Activated naive CD4-positive, alpha-beta T cell (primary cell): ENCODE measurements at places on chromosomes 2 and 18.

- no peak for DNase-seq
Measured at GRCh38 chr2:222672068-222672401, 577 bp downstream of the MOGAT1 start.

DNA sequence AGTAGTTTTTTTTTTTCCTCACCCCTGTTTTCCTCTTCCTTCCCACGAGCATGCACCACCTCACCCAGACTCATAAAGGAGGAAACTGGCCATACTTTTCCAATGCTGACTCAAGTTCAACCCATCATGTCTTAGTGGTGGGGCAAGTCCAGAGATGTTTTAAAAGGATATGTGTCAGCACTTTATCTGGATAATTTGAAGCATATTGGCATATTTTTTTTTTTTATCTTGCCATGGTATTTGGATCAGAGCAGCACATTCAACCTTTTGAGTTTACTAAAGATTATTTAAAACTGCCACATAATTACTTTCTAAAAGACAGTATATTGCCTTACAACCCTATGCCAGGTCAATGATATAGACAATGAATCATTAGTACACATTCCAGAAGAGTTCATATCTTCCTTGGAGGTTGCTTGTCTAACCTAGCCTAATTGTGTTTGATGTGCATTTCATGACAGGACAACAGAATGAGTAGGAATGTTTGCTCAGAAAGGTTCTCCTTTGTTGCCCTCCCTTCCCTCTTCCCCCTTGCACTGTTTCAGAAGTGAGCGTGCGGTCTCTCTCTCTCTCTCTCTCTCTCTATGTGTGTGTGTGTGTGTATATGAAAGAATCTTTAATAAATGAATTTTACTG, 950.7 kb upstream of the FAM98A start:
- no peak for DNase-seq

DNA sequence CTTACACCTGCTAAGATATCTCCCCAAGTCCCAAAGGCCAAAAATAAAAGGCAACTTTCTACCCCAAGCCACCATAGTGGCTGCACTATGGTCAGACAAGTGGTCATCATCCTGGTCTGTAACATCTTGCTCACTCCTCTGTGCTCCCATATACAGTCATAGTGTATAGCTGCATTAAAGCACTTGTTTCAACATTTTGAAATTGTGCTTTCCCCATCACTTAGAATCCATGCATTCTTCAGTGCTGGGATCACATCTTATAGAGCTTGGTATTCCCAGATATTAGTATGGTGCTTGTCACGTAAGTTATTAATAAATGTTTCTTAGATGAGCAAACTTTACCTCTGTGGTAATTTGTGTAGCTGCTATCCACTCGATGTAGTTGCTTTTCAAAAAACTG, 40.4 kb upstream of the CDC42EP3 start:
- DNase-seq = no peak

DNA sequence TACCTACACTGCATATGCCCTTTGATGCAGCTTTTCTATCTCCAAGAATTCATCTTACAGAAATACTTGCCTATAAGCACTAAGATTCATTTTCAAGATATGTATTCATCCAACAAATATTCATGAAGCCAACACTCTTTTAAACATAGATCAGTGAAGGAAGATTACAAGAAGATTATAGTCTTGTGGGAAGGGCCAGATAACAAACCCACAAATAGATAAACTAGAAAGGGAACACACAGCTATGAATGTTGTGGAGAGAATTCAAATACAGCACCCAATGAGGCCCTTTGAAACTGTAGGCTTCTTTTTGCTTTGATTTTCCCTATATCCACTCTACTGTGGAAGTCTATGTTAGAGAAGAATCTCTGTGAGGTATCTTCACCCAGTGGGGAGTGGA, 186.7 kb upstream of the RBMS1 start:
- no peak for DNase-seq

GRCh38 chr18:25005541-25006403, 346.2 kb downstream of the ZNF521 start:
- DNase-seq = no peak

DNA sequence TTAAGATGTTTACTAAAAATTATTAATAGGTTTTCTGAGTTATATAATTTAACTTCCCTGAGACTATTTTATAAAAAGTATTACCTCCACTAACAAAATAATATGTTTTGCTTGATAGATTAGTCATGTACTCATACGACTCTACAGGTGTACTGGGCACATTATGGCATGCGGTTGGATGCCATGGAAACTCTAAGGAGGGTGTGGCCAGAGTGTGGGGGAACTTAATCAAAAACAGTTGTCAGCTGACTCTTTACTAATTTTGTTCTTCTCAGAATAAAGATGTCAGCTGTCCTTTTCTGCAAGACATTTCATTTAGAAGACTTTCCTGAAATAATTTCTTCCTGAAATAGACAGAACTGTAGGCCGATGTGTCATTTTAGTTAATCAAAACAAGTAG, 228.3 kb upstream of the SIX3 start:
- DNase-seq = no peak

- no peak for DNase-seq
Measured at GRCh38 chr2:57943315-57943714, 103.3 kb upstream of the VRK2 start.

- no peak for DNase-seq
Measured at GRCh38 chr18:37438417-37439180, 127.0 kb downstream of the CELF4 start.

- DNase-seq = no peak
Measured at GRCh38 chr2:60100034-60100433, 453.4 kb downstream of the BCL11A start.

- no peak for DNase-seq
Measured at GRCh38 chr2:136055929-136056688, 61.8 kb downstream of the CXCR4 start.

DNA sequence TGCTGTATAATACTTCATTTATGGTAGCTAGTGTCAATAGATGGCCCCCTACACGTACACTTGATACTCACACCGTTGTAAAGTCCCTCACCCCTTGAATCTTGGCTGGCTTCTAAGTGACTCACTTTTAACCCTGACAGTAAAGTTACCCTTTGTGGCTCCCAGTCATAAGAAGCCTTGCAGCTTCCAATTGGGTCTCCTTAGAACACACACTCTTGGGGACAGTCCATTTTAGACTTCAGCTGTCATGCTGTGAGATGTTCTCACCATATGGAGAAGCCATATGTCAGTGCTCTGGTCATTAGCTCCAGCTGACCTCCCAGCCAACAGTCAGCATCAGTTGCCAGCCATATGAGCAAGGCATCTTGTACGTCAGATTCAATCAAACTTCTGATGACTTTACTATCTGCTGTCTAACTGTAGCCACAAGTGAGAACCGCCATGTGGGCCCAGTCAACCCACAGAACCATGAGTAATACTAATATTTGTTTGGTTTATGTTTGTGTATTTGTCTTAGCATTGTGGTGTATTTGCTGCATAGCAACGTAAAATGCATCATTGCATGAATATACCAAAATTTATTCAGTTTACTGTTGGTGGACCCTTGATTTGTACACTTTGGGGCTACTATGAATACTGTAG, 68.3 kb downstream of the PTPN4 start:
- DNase-seq = no peak

- no peak for DNase-seq
Measured at GRCh38 chr2:190678444-190679162, 29.7 kb downstream of the NAB1 start.

GRCh38 chr2:181070836-181071200, 90.4 kb downstream of the UBE2E3 start:
- no peak for DNase-seq

DNA sequence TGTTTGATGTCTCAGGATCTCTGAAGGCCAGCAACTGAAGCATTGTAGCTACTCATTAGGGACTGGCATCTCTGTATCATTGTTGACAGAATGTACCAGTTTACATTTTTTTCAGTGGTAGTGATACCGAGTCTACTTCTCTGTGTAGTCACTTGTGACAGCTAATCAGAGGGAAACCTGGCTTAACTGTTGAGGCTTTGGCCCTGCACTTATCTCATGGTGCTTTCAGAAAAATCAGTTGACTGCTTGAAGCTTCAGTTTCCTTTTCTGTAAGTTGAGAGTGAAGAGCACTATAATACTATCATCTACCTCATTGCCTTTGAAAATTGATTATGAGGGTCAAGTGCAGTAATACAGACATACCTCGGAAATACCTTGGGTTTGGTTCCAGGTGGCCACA, 90.0 kb downstream of the COMMD1 start:
- DNase-seq = no peak

DNA sequence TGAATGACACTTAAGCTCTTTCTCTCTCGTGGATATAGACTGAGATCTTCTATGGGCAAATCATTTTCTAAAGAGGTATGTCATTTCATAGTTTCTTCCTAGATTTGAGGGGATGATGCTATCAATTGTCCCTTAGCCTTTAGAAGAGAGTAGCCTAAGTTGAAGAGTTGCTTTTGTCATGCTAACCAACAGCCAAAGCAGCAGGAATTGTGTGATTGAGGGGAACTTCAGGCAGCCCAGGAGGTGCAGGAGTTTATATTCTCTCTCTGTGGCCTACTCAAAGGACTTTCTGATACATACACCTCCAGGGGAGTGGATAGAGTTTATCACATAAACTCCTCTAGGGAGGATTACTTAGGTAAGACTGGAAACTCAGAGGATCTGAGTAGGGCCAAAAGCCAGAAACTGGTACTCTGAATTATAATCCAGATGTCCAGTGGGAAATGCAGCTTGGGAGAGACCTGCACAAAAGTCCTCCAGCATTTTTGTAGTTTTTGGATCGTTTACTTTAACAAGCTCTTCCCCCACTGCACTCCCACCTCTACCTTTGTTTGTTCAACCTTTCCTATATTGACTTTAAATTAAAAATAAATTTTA, 150.7 kb upstream of the CCDC68 start:
- no peak for DNase-seq

DNA sequence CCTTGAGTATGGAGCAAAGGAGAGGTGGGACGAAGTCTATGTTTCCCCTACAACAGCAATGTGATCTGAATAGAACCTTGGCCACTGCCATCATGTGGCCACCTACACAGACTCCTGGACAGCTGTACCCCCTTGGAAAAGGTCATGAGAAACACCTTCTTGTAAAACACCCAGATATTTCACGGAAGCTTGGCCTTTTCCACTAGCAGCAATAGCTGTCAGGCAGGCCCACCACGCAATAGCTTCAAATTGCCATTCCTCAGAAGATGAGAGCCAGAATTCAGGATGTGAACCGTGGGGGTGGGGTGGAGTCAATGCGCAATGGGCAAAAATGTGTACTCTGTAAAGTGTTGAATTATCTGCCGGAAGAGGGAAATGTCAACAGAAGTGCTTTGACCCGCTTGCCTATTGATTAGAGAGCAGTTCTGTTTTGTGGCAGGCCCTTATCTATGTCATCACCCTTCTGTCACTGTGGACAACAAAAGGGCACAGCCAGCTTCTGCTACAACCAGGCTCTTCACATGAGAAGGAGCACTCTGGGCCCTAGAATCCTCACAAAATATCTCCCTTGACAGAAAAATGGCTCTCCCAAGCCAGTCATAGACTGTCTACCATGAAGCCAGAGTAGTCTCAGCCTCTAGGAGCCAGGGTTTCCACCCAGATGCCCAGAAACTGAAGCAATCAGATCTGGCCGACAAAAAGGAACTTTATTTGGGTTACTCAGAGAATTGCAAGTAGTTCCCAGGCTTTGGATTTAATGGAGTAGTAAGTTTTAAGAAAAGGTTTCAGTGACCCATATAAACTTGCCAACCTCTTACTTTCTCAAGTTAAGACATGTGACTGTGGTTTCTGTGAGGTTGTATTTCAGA, 9.5 kb downstream of the INPP1 start:
- no peak for DNase-seq

DNA sequence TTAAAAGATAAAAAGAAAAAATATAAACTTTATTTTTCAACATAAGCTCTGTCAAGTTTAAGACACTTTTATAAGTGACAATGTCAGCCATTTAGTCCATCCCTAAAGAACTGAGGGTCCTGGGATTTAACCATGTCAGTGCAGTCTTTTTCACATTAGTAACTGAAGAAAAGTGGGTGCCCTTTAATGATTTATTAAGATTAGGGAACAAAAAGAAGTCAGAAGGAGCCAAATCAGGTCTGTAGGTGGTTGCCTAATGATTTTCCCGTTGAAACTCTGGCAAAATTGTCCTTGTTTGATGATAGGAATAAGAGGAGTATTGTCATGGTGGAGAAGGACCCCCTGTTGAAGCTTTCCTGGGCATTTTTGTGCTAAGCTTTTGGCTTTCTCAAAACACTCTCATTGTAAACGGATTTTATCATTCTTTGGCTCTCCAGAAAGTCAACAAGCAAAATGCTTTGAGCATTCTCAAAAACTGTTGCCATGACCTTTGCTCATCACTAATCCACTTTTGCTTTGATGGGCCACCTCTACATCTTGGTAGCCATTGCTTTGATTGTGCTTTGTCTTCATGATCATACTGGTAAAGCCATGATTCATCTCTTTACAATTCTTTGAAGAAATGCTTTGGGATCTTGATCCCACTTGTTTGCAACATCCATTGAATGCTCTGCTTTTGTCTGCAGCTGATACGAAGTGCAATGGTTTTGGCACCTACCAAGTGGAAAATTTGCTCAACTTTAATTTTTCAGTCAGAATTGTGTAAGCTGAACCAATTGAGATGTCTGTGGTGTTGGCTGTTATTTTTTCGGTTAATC, 22.0 kb downstream of the TSPYL6 start:
- no peak for DNase-seq

GRCh38 chr2:37652199-37652640, 19.2 kb downstream of the CDC42EP3 start:
- DNase-seq = no peak

- DNase-seq = no peak
Measured at GRCh38 chr18:8337211-8337610, 272.0 kb upstream of the RAB12 start.

DNA sequence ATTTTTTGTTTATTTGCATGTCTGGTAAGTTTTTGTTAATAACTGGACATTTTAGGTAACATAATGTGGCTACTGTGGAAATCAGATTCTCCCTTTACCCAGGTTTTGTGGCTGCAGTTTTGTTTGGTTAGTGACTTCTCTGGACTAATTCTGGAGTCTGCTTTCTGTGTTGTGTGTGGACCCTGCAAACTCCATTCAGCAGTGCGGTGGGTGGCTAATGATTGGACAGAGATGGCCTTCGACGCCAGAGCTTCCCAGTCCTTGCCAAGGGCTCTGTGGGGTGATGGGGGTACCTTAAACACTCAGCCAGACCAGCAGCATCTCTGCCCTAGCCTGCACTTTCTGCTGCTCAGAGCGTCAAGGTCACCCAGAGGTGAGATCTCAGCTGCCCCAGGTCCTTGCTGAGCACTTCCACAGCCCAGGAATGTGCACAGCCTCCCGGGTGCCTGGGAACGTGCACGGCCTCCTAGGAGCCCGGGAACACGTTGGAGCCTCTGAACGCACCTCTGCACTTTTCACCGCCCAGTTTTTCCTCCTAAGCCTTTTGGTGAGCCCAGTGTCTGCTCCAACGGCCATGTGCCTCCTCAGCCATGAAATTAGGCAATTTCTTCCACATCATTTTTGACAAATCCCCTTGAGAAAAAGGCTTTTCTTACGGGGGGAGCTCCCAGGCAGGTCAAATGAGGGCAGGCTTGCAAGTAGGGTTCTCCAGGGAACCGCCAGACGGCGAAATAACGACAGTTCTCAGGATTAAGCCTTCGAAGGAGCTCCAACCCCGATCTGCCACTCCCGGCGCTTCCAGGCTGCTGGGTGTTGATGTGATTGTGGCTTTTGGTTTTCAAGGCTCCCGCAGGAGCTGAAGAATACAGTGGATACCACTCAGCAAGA, 35.2 kb upstream of the KLF11 start:
- DNase-seq = no peak
